ENCODE measurements at places on chromosomes 7 and 10.

DNA sequence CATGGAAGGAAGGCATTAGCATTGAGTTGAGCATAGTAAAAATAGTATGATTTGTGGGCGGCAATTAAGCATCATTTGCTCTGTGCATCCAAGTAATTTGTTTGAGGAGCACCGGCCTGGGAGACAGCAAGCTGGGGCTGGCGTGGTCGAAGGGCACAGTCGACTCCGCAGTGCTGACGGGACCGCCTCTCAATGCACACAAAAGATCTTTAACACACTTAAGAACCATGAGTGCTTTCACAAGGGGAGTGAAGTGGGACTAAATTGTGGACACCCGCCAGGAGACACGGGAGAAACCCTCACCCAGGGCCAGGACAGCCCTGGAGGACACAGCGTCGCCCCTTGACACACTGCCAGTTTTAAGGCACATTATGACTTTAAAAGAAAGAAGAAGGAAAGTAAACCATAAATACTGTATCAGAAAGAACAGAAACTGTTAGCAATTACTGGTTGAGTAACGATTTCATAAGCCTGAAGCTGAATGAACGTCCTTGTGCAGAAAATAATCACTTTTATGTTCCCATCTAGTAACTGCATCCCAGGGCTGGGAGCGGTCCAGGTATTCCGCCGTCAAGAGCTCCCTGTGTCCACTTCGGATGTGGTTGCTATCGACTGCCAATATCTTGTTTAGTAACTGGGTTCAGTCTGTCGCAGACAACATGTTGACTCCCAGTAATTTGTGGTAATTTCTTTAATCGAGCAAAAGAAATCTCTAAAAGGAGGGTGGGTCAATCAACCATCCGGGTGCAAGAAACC is 102.1 kb downstream of the EBF3 start:
- DNase-seq = no peak

DNA sequence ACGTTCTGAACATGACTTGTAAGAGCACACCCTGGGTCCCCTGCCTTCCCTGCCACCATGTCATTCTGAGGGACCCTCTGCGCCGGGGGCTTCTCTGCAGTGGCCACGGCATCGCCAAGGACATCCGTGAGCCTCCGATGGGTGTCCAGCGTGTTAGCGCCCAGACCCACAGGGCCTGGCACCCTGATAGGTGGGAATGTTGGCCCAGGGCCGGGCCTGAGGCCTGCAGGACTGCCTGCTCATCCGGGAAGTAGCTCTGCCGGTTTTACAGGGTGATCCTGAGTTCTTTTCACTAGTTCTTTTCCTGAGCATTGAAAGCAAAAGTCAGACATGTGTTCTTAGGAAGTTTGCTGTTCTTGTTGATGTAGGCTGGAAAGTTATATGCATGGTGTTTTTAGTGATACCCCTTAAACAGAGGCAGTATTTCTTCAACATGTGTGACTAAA is 54.5 kb downstream of the WDR37 start:
- no peak for DNase-seq

DNA sequence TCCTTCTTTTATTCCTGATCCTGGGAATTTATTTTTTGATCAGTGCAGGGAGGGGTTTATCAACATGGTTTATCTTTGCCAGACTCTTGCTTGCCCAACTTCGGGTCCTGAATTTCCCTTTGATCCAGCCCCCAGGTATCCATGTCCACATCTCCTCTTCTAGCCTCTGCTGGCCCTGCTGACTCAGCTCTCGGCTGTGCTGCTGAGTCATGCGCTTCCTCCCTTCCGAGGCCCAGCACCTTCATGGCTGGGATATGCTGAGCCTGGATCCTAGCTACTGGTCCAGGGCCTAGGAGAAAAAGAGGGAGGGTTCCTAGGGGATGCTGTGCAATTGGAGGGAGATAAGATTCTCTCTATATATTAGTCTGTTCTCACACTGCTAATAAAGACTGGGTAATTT is 380.7 kb upstream of the SHH start:
- DNase-seq = no peak

DNA sequence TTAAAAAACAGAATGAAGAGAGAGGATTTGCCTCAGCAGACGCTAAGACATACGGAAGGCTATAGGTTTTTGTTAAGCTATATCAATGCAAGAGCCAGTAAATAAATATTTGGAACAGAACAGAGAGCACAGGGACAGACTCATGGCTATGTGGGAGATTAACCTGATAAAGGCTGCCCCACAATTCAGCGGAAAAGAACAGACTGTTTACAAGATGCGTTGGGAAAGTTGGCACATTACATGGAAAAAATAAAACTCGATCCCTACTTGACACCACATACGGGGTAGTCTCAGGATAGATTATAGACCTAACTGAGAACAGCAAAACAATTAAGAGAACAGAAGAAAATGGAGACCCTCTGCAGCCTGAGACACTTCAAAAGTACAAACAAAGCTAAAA is 10.8 kb downstream of the KCNH2 start:
- DNase-seq = no peak

DNA sequence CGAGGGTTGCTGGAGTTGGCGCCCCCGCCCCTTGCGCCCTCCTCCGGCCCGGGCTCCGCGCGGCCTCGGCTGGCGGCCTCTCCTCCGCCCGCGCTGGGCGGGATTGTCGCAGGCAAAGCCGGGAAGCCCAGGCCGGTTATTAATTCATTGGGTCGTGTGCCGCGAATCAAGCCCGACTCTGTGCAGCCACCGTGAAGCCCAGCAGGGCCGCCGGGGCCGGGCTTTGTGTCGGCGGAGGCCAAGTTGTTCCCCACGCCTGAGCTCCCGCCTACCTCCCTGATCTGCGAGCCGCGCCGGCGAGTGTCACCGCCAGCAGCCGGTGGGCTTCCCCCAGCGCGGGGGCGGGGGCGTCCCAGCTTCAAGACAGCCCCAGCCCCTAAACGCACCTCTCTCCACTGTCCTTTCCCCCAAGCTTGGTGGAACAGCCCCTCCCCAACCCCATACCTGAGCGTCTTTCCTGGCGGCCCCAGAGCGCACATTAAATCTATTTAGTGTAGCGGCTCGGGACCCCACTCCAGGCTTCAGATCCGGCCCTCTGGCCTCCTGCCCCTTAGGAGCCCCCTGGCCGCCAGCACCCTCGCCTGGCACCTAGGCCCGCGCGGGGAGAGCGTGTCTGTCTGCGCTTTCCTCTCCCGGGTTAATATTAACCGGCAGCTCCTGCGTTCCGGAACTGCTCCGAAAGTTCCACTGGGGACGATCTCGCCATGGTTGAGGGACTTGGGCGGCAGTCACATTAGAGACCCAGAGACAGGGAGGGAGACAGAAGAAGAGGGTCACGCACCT is 3.5 kb downstream of the SHH start:
- DNase-seq = no peak

DNA sequence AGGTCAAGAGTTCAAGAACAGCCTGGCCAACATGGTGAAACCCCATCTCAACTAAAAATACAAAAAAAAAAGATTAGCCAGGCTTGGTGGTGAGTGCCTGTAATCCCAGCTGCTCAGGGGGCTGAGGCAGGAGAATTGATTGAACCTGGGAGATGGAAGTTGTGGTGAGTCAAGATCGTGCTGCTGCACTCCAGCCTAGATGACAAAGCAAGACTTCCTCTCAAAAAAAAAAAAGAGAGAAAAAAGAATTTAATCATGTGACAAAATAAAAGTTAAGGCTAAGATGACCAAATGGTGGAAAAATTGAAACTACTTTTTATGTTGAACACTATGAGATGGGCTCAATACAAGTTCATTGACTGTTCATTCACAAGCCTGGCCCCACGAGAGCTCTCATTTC is 141.1 kb upstream of the WDR11 start:
- DNase-seq = no peak

- no peak for DNase-seq
These were observed 260.4 kb downstream of the SEMA3A start for GRCh38 chr7:83934118-83934734.

Measured in GDM1 (cell line).